ENCODE measurements at places on chromosomes 7 and 10.
A peak's percentile ranks its signal among the peaks of the same experiment; 100 is the strongest.

- no peak for DNase-seq
Observed at GRCh38 chr7:86645676-86646276, 2.1 kb downstream of the GRM3 start.

DNA sequence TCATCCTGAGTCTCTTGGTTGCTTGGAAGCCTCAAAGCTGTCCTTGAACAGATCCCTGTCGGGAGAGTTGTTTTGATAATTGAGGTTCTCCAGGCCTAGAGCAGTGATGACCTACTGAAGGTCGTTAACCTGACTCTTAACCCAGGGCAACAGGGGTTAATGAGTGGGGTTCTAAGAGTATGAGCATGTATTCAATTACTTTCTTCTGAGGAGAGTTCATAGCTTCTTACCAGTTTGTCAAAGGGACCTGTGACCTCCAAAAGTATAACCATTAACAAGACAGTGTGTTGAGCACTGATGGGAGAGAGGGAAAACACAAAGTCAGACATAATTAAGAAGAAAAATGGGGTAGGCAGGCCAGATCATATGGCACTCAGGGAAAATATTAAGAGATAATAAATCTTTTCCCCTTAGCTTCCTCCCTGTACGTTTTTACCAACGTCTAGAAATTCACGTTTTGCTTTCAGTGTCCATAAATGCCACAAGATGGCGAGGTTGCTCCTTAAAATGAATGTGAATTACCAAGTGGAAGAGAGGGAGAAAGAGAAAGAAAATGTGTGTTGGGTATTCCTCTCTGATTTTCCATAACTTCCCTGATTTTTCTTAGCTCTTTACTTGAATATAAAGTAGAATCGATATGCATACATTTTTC is 97.6 kb downstream of the SUGCT start:
- DNase-seq, result no peak

GRCh38 chr10:65720901-65721300 is 1204.9 kb upstream of the LRRTM3 start:
- DNase-seq, result no peak

- no peak for DNase-seq
Observed at GRCh38 chr10:87589645-87590051, 70.0 kb upstream of the PAPSS2 start.

- peak; percentile 70 for DNase-seq
Observed at GRCh38 chr7:107563775-107564552, at the start of the genes COG5 and DUS4L. COG5 (minus strand) TSS chr7:107563920; CDS start chr7:107563896, 24 bp downstream. DUS4L (plus strand) TSS chr7:107563971; CDS start chr7:107567071, 3,100 bp downstream.

DNA sequence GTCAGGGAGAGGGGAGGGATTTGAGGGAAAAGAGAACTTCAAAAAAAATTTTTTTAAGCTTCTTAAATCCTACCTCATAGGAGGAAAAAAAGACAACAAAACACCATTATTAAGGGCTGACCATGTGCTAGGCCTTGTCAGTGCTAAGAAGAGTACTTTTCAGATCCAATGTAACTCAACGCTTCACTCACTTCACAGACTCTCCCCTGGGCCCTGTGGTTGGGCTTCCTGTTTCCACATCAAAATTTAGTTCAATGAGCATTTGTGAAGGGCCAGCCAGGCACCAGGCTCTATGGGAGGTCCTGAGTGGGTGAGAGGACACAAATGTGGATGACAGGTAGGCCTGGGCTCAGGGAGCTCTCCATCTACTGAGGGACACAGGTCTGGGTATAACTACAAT is 249.8 kb downstream of the PTEN start:
- no peak for DNase-seq

GRCh38 chr10:59008452-59008851 is 168.0 kb upstream of the PHYHIPL start:
- DNase-seq, result no peak

DNA sequence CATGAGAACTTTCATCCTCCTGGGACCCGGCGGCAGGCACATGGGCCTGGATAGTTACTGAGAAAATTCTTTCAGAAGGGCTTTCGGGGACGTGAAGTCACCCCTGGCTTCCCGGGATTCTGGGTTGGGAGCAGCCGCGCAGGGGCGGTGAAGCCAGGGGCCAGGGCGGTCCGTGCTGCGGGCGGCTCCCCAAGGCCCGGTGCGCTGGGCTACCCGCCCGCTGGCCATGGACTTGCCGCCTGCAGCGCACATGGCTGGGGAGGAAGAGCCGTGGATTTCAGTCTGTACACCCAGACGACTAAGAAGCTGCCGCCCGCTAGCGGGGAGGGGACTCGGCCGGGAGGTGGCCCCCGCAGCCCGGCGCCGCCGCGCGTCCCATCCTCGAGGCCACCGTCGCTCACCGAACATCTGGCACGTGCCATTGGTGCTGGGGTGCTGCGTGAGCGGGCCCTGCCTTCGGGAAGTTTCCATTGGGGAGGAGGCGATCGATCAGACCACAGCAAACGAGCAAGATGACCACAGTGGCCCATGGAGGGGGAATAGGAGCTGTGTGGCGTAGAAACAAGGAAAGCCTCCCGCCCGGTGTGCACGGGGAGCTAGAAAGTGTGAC is 64.5 kb downstream of the TMEM209 start:
- DNase-seq, result no peak

- DNase-seq, result no peak
Observed at GRCh38 chr7:47510192-47510591, 71.7 kb downstream of the TNS3 start.

- peak; percentile 39 for DNase-seq
Observed at GRCh38 chr10:11742009-11742778, at the start of gene ECHDC3. ECHDC3 (plus strand) TSS chr10:11742382; CDS start chr10:11742577, 195 bp downstream.

GRCh38 chr7:78055599-78055998 is 257.0 kb downstream of the PHTF2 start:
- no peak for DNase-seq

DNA sequence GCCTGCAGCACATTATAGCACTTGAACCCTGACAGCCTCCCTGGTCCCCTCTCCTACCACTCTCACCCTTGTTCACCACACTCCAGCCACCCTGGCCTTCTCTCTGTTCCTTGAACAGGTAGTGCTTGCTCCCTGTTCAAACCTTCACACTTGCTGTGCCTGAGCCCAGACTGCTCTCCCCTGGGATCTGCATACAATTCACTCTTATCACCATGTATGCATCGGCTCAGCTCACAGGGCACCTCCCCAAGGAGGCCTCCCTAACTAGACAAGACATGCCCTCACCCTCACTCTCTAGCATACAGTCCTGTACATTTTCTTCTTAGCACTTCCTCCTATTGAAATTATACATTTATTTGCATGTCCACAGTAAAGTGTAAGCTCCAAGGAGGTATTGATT is 59.3 kb downstream of the FAM13C start:
- DNase-seq, result no peak

GRCh38 chr10:89516149-89516832 is 19.1 kb downstream of the SLC16A12 start:
- no peak for DNase-seq

- no peak for DNase-seq
Observed at GRCh38 chr10:86051586-86051985, 315.0 kb downstream of the GRID1 start.

- no peak for DNase-seq
Observed at GRCh38 chr10:47047127-47047504, 135.9 kb downstream of the PTPN20 start.

DNA sequence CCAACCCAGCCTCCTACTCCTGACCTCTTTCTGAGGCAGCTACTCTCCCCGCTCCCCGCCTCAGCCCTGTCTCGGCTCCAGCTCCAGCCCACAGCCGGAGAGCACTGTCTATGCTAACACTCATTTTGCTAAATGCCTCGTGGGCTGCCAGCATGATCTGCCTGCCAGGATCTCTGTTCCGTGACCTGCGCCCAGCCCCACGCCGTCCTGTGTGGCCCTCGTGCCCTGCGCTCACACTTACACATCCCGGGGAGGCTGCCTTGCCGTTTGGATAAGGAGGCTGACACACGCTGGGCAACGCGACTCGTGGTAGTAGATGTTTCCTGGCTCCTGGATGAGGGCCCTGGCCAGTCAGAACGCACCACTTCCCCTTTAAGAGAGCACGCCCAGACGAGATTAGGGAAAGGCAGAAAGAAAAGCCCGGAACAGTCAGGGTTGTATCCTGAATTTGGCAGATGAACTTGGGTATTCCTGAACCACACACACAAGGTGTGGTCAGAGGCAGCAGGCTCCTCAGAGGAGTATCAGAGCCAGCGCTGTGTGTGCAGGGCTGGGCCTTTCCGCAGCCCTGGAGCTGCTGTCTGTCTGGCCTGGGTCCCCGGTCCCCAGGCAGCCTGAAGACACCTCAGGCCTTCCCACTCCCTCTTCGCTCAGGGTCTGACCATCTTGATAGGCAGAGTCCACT is 97.7 kb upstream of the EFCAB10 start:
- DNase-seq, result no peak

Data from activated T-cell treated with anti-CD3 and anti-CD28 coated beads for 1 hour (primary cell).